ENCODE measurements at places on chromosomes 4 and X.

GRCh38 chrX:101656817-101657216 lies 2.8 kb downstream of the ARMCX2 start:
- DNase-seq, result no peak

DNA sequence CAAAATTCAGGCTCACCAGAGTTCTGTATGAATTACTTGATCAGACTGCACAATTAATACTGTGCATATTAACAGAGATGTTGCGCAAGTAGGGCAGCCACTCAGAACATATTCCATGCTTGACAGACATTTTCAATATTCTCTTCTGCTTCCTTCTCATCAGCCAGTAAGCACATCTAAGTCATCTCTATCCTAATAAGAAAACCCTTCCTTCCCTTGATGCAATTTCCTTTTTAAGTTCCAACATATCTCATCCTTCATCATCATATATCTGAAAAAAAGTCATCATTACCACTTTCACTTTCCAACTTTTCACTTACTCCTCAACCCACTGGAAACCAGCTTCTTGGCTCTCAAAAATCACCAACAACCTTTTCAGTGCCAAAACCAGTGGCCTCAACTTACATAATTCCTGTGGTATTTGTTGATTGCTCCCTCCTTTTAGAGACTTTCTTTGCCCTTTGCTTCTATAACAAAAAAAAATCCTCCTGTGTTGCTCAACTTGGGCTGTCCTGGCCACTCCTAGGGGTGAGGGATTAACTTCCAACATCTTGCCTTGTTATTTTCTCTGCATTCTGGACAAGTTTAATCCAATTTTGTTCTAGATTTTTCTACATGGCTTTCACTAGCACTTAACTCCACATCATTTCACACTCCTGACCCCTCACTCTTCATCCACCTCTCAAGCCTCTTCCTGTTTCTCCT lies 14.1 kb downstream of the MBNL3 start:
- no peak for DNase-seq

- DNase-seq, result no peak
These were observed 6.2 kb upstream of the SETD7 start for GRCh38 chr4:139562067-139562684.

DNA sequence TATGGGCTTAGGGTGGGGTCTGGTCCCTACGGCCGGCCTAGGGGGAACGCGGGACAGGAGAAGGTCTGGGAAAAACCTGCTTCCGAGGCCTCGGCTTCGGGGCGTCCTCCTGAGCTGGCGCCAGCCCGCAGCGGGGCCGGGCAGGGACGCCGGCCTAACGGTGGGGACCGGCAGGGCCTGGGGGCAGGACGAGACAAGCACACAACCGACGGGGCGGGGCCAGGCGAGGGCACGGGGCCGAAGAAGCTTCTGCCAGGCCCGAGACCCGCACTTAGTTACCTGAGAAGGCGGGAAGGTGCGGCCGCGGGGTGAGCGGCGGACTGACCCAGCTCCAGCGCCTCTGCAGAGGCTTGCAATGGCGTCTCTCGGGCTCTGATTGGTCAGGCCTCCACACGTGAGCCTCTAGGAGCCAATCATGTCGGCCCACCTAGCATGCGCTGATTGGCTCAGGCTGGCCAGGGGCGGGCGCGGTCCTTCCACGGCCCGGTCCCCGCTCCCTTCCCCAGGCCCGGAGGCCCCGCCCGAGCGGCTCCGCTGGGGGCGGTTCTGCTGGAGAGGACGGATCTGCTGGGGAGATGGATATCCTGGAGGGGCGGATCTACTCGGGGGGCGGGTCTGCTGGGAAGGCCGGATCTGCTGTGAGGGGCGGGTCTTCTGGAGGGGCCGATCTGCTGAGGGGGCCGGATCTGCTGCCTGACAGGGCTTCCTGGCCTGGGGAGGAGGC lies 44.3 kb downstream of the CPLX1 start:
- peak; percentile 96 for DNase-seq

GRCh38 chrX:65667503-65668376 lies at the start of gene MSN:
TSS of gene MSN (plus strand) at chrX:65667654. CDS start at chrX:65667842, 188 bp downstream.
- peak; percentile 52 for DNase-seq

All from stimulated activated CD8-positive, alpha-beta memory T cell treated with anti-CD3 and anti-CD28 coated beads, Interleukin-12 subunit alpha, Interleukin-12 subunit beta, amount 100 ng/mL, for 1 hour (primary cell).